Fibroblast of pulmonary artery (primary cell): ENCODE measurements at places on chromosomes 13 and 19.

DNA sequence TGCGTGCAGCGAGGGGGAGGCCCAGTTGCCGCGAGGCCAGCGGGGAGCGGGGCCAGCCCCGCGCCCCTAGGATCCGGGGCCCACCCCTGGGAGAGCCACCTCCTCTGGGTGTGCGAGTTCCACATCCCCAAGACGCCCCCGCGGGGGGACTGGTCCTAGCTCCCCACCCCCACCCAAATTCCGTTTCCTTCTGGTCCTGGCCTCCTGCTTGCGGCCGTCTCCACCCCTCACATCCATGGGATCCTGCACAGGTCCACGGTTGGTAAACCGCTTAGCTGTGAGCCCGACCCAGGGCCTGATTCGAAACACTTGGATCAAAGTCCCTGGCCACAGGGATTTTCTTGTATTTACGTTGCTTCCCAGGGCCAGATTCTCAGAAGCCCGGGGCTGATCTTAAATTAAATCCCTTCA is 324 bp upstream of the FBXO17 start:
- peak; percentile 43 for DNase-seq

- peak; percentile 86 for DNase-seq
Measured at GRCh38 chr13:36965767-36966166, 33.4 kb downstream of the ALG5 start.

DNA sequence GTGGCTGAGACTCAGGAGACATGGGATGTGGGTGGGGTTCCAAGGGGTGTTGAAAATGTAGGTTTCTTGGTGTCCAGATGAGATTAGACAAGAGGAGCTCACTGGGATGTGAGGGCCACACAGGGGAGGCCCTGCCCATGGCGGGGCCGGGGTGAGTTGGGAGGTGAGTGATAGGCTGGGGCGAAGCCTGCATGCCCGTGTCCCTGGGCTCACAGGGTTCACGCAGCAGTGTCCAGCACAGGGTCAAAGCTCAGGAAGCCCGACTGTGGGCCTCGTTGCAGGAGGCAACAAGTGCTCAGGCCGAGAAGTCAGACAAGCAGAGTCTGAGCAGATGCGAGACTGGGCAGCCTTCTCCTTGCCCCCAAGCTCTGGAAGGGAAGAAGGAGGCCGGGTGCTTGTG is 27.2 kb downstream of the CCDC8 start:
- DNase-seq, result no peak

GRCh38 chr19:47111006-47111621 is 2.5 kb downstream of the ZC3H4 start:
- no peak for DNase-seq

GRCh38 chr13:105598529-105598928 is 936.9 kb downstream of the EFNB2 start:
- peak; percentile 41 for DNase-seq

GRCh38 chr13:109095126-109095525 is 465.7 kb downstream of the MYO16 start:
- DNase-seq, result no peak

DNA sequence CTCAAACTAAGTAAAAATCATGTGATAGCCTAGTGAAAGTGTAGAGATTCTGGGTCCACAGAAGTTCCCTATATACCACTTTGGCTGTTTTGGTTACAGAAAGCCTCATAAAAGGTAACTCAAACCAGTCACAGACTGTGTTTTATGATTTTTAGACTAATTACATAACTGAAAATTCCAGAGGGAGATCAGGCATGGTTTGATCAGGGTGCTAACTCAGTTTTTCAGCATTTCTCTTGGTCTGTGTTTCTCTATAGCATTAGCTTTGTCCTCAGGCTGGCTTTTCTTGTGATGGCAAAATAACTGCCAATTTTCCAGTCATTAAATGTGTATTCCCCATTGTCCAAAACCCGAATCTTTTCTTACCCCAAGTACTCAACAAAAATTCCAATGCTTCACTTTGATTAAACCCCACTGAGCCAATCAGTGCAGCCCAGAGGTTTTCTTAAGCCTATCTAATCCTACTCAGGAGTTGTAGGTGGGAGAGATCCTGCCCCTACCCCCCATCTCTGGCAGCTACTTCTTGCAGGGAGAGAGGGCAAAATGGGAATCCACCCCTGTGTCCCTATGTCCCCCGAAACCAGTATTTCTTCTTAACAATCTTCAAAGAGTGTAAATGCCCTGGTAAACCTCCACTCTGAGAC is 8.6 kb upstream of the FXYD3 start:
- no peak for DNase-seq

- peak; percentile 72 for DNase-seq
Measured at GRCh38 chr13:85236413-85236812, 562.8 kb downstream of the SLITRK6 start.

DNA sequence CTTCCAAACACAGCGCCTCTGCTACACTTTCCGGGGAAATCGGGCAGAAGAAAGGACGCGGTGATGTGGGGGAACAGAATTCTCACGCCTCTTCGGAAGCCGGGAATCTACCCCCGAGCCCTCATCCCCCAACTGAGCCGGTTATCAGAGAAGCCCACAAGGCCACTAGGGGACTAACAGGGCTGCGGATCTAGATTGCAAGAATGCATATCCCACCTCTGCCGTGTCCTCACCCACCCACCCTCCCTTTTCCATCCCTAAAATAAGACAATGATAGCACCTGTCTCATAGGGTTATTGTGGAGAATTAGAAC is 1.1 kb downstream of the IGFLR1 start:
- DNase-seq, result no peak

- DNase-seq, result no peak
Measured at GRCh38 chr13:27352698-27353097, 71.7 kb upstream of the GTF3A start.

DNA sequence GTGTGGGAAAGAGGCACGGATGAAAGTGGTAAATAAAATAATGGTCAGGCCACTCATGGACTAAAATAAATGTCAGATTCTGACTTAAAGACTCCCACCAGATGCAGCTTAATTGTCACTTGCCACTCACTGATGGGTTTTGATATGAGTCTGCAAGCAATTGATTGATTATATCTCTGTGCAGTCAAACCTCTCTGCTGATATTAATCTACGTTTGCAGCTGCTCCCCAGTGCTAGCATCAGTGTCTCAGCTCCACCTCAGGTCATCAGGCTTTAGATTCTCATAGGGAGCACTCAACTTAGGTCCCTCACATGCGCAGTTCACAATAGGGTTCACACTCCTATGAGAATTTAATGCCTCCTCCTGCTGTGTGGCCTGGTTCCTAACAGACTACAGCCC is 195.3 kb downstream of the B3GLCT start:
- no peak for DNase-seq

DNA sequence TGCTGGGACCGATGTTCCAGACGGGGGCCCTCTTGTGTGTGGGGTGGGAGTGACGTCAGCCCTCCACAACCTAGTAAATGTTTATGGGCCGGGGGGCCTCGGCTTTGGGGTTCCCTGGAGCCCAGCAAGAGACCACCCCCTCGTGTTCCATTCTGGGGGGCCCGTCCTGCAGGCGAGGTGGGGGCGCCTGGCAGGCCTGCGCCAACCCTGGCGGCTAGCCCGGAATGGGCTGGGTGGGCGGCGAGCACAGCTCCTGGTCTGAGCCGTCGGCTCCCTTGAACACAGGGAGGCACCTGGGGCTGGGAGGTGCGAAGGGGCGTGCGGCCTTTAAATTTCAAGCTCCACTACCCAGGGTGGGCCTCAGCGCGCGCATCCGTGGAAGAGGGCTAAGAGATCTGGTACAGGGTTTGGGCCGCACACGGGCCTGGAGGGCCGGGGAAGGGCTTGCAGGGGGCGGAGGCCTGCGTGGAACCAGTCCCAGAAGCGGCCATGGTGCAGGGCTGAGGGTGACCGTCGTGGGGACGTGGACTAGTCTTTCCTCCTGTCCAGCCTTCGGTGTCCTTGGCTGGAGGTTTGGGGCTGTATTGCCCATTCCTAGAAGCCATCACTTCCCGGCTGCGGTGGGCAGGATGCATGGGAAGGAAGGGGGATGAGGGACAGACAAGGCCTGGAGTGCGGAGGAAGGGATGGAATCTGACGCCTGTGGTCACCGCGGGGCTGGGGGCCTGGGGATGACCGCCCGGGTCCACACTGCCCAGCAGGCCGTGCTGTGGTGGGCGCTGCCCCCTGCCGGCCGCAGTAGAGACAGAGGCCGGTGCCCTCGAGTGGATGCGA is 11.4 kb downstream of the NDUFA11 start:
- peak; percentile 46 for DNase-seq

GRCh38 chr13:102907886-102908515 is 62.2 kb downstream of the ERCC5 start:
- DNase-seq, result no peak

- DNase-seq, result no peak
Measured at GRCh38 chr13:77067519-77067918, 40.6 kb upstream of the FBXL3 start.

DNA sequence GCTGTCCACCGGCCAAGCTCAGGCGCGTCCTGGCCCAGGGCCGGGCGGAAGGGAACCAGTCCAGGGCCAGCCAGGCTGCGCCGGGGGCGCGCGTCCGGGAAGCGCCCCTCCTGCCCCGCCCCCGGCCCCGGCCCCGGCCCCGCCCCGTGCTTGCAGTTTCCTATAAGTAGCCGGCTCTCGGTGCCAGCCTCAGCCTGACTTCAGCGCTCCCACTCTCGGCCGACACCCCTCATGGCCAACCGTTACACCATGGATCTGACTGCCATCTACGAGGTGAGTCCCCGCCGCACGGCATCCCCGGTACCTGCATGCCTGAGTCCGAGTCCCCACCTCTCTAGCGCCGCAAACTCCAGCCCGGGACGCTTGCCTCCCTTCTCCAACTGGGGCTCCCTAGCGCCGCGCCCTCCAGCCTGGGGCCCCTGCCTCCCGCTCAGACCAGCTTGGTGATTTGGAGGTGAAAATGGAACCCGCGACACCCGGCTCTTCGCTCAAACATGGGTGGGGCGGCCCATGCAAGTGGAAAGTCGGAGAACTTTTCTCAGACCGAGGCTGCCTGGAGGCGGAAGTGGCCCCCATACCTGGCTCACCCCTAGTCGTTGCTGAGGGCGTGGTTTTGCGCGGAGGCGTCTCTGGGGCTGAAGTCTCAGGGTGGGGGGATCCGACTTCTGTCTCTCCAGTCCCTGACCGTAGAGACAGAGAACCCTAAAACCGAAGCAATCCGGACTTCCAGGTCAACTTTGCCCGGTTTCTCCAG is at the start of gene ZFP36:
Gene ZFP36, plus strand, starts transcription at position 192 of the 754 bp plus-strand sequence. Its CDS starts 58 bp downstream, at position 250.
- DNase-seq, result peak; percentile 93

GRCh38 chr19:14325863-14326262 is 55.4 kb upstream of the ADGRE5 start:
- DNase-seq, result no peak

GRCh38 chr13:34913040-34913439 is 29.0 kb upstream of the NBEA start:
- peak; percentile 23 for DNase-seq

DNA sequence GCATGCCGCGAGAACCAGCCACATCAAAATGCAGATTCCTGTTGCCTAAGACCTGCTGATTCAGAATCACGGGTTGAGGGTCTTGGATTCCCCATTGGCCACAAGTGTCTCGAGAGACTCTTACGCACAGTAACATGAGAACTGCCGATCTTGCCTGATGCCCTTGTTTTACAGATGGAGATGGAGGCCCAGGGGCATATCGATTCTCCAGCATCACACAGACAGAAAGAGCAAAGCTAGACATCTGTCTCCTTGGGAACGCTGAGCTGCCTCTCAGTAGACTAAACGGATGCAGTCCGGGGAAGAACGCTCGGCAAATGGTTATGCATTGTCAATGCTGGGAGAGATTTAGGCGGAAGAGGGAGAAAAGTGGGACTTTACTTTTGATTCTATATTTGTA is 5.4 kb downstream of the NLRP12 start:
- no peak for DNase-seq

DNA sequence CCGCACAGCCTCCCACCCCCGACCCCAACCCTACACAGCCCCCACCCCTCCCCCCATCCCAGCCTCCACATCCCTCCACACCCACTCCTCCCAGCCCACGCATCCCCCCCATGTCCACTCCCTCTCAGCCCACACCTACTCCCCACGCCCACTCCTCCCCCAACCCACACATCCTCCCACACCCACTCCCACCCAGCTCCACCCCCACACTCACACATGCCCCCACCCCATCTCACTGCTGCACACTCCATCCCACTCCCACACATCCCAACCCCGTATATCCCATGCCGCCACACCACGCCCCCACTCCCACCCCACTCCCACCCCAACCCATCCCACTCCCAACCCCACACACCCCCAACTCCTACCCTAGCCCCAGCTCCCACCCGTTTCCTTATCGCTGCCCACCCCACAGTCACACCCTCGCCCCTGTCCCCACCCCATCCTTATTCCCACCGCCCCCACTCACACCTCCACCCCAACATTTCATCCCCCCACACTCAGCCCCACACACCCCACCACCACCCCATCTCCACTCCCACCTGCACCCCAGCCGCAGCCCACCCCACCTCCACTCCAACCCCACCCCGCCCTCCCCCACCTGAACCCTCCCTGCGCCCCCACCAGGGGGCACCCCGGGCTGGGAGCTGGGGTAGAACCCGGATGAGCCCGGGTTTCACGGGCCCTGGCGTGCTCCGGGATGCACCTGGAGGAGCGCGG is 809 bp downstream of the TDRD12 start:
- no peak for DNase-seq
